NCI-H1092 (cell line): ENCODE measurements at places on chromosomes 1 and 21.

DNA sequence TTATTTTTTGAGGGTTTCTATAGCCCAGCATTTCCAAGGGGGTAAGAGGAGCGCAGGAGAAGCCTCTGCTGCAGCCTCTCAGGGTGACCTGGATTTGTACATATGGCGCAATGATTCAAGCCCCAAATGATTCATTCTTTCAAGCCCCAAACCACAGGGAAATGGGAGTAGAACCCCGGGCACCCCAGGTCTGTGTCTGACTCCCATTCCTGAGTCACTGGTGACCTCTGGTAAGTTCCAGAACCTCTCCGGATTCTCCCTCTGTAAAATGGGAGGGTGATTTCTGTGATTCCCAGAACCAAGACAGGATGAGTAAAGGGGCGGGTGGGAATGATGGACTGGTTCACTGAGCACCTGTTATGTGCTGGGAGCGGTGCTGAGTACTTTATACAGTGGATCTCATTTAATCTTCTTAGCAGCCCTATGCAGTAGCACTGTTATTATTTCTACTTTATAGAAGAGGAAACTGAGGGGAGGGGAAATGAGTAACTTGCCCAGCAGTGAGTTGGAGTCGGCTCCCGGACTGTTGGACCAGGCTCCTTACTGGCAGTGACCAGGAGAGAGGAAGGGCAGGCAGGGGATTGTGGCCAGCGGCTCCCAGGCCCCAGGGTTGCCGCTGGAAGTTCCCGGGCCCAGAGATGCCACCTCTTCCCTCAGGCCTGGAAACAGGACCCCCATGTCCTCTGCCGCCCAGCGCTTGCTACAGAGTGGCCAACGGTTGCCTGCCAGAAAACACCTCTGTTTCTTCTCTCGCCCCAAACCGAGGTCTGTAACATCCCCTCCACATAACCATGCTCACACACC is 20.3 kb upstream of the SLC26A9 start:
- DNase-seq = no peak

GRCh38 chr1:242522304-242522945 is 2.1 kb downstream of the PLD5 start:
- no peak for DNase-seq

DNA sequence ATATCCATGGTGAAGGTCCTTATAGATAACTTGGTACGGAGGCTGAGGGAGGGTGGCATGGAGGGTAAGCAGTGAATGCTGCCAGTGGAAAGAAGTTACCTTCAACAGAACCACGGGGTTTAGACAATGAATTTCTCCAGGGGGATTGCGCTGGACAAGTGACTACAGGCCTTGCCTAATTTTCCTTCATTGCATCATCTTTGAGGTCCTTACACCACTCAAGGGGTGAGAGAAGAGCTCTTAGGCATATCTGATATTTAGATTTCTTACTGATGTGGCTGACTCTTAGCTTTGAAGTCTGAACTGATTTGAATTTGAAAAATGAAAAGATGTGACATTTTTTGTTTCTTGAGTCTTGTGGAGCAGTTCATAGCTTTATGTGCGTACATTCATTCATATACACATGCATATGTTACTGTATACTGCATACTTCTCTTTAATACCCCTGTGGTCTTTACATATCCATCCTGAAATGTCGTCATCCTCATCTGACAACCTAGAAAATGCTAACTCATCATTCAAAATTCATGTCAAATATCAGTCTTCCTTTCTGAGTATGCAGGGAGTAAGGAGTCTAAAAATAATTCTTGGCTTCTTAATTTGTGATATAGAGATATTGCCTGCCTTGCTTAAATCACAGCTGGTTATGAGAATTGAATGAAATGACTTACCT is 63.6 kb downstream of the DNM3 start:
- no peak for DNase-seq

- DNase-seq = no peak
Observed at GRCh38 chr1:26283871-26284596, 4.1 kb downstream of the SH3BGRL3 start.

GRCh38 chr1:98914547-98914946 is 90.1 kb downstream of the PLPPR5 start:
- no peak for DNase-seq

GRCh38 chr1:80202118-80202517 is 1195.6 kb upstream of the ADGRL4 start:
- DNase-seq = no peak

DNA sequence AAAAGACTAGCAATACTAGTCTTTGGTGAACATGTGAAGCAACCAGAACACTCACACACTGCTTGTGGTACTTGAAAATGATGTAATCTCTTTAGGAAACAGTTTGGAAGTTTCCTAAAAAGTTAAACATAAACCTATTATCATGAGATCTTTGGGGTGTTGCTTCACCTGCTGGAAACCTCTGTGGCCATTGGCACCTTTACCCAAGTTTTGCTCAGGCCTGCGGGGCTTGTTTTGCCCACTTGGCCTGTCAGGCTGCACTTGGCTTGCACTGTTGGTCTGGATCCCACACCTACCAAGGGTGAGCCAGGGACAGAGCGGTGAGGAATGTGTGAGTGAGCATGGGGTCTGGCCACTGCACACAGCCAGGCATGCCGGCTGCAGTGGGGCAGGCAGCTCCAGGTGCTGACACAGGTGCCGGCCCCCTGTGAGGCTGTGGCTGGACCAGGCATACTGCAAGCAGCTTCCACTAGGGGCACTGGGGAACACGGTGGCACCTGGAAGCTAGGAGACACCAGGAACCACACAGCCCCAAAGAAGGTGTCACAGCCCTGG is 14.4 kb upstream of the FNBP1L start:
- DNase-seq = no peak

DNA sequence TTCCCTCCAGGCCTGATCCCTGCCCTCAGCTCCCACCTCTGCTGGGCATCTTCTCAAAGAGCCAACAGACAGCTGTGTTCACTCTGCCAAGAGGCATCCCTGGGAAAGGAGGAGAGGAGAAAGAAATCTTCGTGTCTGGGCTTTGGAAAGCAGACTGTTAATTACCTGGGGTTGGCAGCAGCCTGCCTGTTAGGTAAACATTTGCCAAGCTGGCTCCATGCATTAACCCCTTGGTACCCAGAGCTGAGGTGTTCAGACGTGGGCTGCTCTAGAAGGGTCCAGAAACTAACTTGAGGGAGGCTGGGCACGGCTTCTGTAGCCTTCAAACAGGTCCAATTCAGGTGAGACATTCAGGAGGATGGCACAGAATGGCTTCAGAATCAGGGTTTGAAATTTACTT is 8.7 kb upstream of the EXTL1 start:
- DNase-seq = peak; percentile 55

DNA sequence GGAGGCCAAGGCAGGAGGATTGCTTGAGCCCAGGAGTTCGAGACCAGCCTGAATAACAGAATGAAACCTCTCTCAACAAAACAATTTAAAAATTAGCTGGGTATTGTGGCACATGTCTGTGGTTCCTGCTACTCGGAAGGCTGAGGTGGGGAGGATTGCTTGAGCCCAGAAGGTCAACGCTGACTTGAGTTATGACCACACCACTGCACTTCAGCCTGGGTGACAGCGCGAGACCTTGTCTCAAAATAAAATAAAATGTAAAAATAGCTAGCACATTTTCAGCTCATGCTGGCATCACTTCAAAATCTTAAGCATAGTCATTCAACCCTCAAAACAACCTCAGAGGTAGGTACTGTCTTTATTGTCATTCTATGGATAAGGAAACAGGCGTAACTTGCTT is 6.4 kb downstream of the JAK1 start:
- DNase-seq = no peak

GRCh38 chr1:110007046-110007830 is 22.7 kb downstream of the AHCYL1 start:
- peak; percentile 82 for DNase-seq

DNA sequence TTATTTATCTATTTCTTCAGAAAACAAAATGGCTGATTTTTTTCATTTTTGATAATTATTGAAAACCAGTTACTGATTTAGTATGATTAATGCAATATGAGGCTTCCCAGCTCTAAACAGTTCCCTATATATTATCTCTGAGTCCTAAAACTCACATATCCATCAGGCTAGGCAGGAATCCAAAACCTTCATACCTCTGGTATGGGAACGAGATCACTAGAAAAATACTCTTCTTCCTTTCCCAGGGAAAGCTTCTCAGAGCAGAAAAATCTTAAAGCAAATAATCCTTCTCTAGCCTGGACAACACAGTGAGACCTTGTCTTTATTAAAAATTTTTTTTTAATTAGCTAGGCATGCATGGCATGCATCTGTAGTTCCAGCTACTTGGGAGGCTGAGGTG is 42.5 kb downstream of the KDM5B start:
- no peak for DNase-seq

GRCh38 chr1:26824731-26825130 is 1.8 kb upstream of the ZDHHC18 start:
- DNase-seq = no peak

- no peak for DNase-seq
Observed at GRCh38 chr1:210882414-210883221, 251.3 kb downstream of the KCNH1 start.

GRCh38 chr1:52670604-52671003 is 27.5 kb downstream of the COA7 start:
- DNase-seq = no peak

GRCh38 chr21:38027901-38028498 is 111.7 kb upstream of the KCNJ6 start:
- no peak for DNase-seq

- DNase-seq = no peak
Observed at GRCh38 chr1:109158433-109158832, 44.5 kb downstream of the ELAPOR1 start.

DNA sequence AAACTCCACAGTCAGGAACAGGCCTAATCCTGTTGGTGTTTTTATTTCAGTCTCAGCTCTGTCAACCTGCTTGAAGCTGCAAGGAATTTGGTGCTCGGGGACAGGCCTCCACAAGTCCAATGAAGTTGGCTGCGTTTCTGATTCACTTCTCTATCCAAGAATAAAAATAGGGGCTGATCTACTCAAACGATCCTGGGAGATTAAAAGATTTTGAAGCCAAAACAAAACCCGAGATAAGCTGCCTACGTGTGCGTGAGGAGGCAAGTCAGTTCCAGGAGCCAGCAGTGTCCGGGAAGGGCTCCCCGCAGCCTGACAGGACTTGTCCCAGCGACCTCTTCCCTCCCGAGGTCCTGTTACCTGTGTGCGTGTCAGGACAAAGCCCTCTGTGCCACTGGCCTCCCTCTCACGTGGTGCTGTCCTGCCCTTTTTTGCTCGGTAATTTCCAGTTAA is 98.0 kb downstream of the ETS2 start:
- DNase-seq = no peak

GRCh38 chr21:33586927-33587326 is 1.6 kb downstream of the DONSON start:
- DNase-seq = no peak

DNA sequence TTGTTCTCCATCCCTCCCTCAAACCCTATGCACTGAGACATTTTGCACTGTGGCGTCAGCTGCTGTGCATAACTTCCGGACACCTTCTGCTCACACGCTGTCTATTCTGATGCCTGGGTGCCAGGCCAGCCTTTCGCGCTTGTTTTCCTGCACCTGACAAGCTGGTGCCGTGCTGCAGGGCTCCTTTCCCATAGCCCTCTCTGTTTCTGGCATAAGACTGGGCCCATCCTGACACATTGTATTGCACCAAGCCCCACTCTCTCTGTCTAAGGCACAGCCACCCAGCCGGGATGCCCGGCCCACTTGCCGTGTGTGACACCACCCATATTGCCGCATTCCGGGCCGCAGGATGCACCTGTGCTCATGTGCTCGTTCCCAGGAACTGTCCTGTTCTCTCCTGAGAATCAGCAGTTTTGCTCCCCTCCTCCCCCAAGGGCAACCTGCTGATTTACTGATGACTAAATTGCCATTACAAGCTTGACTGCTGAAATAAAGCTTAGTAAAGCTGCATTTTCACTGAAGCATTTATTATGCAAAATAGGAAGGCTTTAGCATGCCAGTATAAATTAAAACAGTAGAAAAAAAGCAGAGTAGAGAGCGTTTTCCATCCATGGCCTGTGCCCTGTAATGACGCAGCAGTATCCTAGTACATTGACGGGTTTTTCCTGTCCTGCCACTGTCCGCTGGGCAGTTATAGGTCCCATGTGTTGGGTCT is 88.0 kb downstream of the CD247 start:
- DNase-seq = no peak

GRCh38 chr1:198669023-198669698 is 30.3 kb downstream of the PTPRC start:
- DNase-seq = no peak

GRCh38 chr1:32107742-32108661 is at the start of gene KPNA6:
KPNA6 (plus strand) TSS chr1:32108056; CDS start chr1:32108131, 75 bp downstream.
- DNase-seq = peak; percentile 92

- no peak for DNase-seq
Observed at GRCh38 chr1:41719128-41719527, 199.6 kb downstream of the HIVEP3 start.

GRCh38 chr1:198678301-198678836 is 39.5 kb downstream of the PTPRC start:
- no peak for DNase-seq

DNA sequence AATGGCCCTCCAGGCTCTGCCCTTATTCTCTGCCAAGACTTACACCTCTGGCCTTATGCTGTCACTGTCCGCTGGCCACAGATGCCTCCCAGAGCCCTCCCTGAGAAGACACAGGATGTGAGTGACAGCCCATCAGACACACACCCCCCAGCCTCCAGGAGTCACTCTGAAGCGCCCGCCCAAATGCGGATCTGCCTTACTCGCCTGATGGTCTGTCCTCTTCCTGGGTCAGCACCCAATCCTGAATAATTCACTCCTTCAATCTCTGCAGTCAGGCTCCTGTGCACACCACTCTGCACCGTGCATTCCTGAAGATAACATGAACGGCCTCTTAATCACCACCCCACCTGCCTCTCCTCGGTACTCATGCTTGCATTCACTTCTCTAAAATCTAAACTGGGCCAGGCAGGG is 14.7 kb downstream of the CLSTN1 start:
- no peak for DNase-seq

- DNase-seq = no peak
Observed at GRCh38 chr1:96772972-96773371, 51.4 kb downstream of the PTBP2 start.

GRCh38 chr1:11407301-11407994 is 71.5 kb upstream of the DISP3 start:
- DNase-seq = no peak
